ENCODE measurements at places on chromosomes 1 and 21.
A peak's percentile ranks its signal among the peaks of the same experiment; 100 is the strongest.

- DNase-seq, result no peak
- no peaks in the 10 kb centered on the region for H3K36me3 ChIP-seq
- H3K27me3 ChIP-seq, result no peaks in the 10 kb centered on the region
- peaks cover 16% of the 10 kb centered on the region for H3K4me1 ChIP-seq
- no peak within 1 kb of the TSS for H3K27ac ChIP-seq
These were observed at the start of gene CTSK for GRCh38 chr1:150808121-150808520. CTSK (minus strand) TSS chr1:150808260; CDS start chr1:150806805, 1,455 bp downstream.

- no peak overlapping the region for H3K27ac ChIP-seq
- DNase-seq, result no peak
- H3K4me3 ChIP-seq, result no peak overlapping the region
- H3K27me3 ChIP-seq, result no peaks in the 10 kb centered on the region
- H3K4me1 ChIP-seq, result peaks cover 9% of the 10 kb centered on the region
These were observed 15.6 kb downstream of the MR1 start for GRCh38 chr1:181049378-181049777.

GRCh38 chr1:89146721-89147120, 20.8 kb upstream of the GBP2 start:
- H3K4me3 ChIP-seq, result no peak overlapping the region
- H3K27ac ChIP-seq, result no peak overlapping the region
- H3K36me3 ChIP-seq, result peaks cover 2% of the 10 kb centered on the region
- peaks cover 3% of the 10 kb centered on the region for H3K4me1 ChIP-seq
- no peak for DNase-seq
- peaks cover 17% of the 10 kb centered on the region for H3K27me3 ChIP-seq

GRCh38 chr1:97989094-97989680, 68.4 kb upstream of the DPYD start:
- H3K27me3 ChIP-seq, result peaks cover 14% of the 10 kb centered on the region
- no peak overlapping the region for H3K27ac ChIP-seq
- H3K36me3 ChIP-seq, result no peaks in the 10 kb centered on the region

DNA sequence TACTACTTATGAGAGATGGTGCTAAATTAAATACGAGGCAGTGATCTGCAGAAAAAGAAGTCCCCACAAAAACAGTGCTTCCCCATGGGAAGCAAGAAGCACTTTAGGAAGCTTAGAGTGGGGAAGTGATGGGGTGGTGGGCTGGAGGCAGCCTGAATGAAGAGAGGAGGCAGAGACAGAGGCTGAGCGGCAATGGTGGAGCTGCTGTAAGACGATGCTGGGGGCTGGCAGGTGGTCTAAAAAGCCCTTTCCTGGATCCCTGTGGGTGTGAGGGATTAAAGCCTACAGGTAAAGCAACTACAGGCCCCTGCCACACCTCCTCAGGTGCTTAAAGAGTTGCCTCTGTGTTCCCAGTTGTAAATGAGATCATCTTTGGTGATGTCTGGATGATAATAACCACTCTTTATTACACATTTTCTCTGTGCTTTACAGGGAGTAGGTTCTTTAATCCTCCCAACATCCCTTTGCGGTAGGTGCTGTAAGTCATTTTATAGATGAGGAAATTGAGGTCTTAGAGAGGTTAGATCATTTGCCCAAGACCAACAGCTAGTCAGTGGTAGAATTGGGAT, 39.2 kb downstream of the CNN3 start:
- H3K27me3 ChIP-seq, result peaks cover 12% of the 10 kb centered on the region
- peaks cover 12% of the 10 kb centered on the region for H3K4me1 ChIP-seq
- H3K4me3 ChIP-seq, result no peak overlapping the region
- peaks cover 5% of the 10 kb centered on the region for H3K36me3 ChIP-seq
- no peak overlapping the region for H3K27ac ChIP-seq
- DNase-seq, result no peak

DNA sequence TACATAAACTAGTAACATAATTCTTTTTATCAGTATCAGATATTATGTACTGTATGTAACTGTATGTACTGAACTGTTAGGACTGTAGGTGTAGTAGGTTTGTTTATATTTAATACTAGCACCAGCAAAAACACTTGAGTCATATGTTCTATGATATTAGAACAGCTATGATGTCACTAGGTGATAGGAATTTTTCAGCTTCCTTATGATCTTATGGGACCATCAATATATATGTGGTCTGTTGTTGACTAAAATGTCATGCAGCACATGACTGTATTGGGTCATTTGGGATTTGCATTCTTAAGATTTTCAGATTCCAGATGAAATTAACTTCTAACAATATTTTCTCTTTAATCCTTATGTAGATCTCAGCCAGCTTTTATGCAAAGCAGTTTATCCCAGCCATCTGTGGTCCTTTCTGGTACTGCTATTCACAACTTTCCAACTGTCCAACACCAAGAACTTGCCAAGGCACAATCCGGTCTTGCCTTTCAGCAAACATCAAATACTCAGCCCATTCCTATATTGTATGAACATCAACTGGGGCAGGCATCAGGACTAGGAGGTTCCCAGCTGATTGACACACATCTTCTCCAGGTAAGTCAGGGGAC, 38.3 kb upstream of the MYOCOS start:
- H3K4me3 ChIP-seq, result no peak overlapping the region
- no peaks in the 10 kb centered on the region for H3K27me3 ChIP-seq
- peaks cover 11% of the 10 kb centered on the region for H3K4me1 ChIP-seq
- no peak for DNase-seq
- peak overlapping the region; percentile 27 for H3K27ac ChIP-seq

- H3K27ac ChIP-seq, result peak overlapping the region; percentile 34
- no peak overlapping the region for H3K4me3 ChIP-seq
- no peak for DNase-seq
- no peaks in the 10 kb centered on the region for H3K36me3 ChIP-seq
- H3K4me1 ChIP-seq, result no peaks in the 10 kb centered on the region
These were observed 40.0 kb upstream of the LRRC3 start for GRCh38 chr21:44415073-44416025.

DNA sequence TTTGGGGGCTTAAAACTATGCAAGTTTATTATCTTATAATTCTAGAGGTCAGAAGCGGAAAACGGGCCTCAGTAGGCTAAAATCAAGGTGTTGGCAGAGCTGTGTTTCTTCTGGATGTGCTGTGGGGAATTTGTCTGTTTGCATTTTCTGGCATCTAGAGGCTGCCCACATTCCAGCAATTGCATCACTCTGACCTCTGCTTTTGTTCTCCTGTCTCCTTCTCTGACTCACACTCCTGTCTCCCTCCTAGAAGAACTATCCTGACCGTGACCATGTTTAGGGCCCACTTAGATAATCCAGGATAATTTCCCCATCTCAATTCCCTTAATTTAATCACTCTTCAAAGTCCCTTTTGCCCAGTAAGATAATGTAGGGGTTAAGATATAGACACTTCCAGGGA, 127.4 kb upstream of the DEPDC1 start:
- no peaks in the 10 kb centered on the region for H3K4me1 ChIP-seq
- no peaks in the 10 kb centered on the region for H3K36me3 ChIP-seq
- no peaks in the 10 kb centered on the region for H3K27me3 ChIP-seq
- H3K27ac ChIP-seq, result no peak overlapping the region

DNA sequence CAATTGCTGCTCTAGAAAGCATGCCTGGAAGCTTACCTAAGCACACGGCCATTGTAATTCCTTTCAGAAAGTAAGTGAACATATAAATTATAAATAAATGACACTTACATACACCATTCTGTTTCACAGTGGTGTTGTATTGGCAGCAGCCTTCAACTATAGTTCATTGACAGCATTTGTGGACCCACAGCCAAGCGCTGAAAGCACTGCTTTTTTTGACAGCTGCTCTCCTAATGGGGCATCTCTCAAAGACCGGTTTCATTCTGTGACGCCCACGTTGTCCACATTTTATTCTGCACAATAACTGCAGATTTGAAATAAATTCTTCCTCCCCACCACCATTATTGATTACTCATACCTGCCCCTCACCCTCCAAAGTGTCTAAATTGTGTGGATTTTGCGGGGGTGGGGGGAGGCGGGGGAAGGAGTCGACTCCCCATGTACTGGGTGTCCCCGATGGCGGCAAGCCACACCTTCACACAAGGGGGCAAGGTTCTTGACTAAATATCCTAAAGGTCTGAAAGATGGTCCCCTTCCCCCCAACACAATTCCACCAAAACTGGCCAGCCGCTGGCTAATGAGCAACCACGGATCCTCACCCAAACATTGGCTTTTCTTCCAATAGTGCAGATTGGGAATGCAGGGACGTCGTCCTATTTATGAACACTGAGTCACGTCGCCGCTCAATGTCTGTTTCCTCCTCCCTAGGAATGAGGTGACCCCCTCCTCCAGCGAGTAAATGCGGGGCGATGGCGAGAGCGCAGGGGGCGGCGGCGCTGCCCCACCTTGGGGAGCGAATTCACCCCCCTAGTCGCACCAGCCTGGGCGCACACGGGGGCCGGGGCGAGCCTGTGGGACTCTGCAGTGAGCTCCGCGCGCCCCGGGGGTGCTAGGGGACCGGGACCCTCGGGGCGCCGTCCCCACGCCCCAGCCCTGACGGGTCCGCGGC, 960 bp downstream of the RCAN1 start:
- no peak for DNase-seq
- peaks cover 14% of the 10 kb centered on the region for H3K27me3 ChIP-seq
- H3K4me3 ChIP-seq, result peak overlapping the region; percentile 90
- no peak overlapping the region for H3K27ac ChIP-seq
- H3K36me3 ChIP-seq, result no peaks in the 10 kb centered on the region

DNA sequence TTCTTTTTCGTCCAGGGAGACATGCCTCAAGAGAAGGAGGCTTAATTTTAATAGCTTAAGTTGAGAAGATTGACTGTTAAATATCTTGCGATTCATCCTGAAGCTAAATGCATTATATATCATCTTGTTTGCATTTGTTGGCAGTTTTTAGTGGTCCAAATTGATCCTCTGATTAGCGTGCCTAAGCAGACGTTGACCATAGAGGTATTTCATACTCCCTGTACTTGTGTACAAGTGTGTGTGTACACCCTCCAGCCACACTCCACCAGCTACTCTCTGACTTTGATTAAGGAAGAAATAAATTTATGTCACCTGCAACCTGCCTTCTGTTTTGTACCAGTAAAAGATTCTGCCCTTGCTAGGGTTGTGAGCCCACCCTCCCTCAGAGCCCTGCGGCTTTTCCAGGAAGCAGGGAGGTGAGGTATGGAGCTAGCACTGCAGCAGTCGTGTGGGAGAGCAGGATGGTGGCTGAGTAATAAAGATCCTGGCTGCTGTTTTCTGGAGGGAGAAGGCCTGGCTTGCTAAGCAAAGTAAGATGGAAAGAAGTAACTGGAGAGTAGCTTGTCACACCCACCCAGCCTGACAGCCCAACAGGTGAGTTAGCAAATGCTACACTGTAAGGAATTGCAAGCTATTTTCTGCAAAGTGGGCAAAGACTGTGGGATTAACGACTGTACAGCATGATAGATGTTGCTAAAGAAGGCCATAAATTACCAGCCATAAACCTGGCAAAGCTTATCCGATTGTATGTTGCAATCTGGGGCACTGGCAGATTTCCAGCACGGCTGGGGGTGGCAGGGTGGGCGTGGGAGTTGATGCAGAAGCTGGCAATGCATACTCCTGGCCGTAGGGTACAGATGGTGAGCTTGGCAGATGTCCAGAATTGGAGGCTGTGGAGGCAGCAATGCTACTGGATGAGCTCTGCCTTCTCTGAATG, 170.2 kb downstream of the TNR start:
- H3K36me3 ChIP-seq, result no peaks in the 10 kb centered on the region
- H3K4me1 ChIP-seq, result no peaks in the 10 kb centered on the region
- no peak overlapping the region for H3K27ac ChIP-seq
- DNase-seq, result no peak
- peaks cover 48% of the 10 kb centered on the region for H3K27me3 ChIP-seq
- no peak overlapping the region for H3K4me3 ChIP-seq

DNA sequence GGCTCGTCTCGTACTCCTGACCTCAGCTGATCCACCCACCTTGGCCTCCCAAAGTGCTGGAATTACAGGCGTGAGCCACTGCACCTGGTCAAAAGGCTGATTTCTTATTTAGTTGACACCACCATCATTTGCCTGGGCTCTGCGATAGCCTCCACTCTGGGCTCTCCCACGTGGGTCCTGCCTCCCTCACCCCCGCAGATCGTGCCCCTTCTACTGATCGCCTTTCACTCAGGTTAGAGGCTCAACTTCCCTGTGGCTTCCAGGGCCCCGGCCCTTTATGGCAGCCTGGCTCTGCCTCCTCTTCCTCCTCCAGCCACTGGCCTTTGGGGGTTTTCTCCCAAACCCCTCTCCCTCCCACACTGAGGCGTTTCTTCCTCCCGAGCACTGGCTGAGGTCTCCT, 2.5 kb upstream of the MFAP2 start:
- peaks cover 13% of the 10 kb centered on the region for H3K4me1 ChIP-seq
- DNase-seq, result no peak
- no peak overlapping the region for H3K27ac ChIP-seq
- H3K4me3 ChIP-seq, result no peak overlapping the region
- H3K36me3 ChIP-seq, result peaks cover 5% of the 10 kb centered on the region

DNA sequence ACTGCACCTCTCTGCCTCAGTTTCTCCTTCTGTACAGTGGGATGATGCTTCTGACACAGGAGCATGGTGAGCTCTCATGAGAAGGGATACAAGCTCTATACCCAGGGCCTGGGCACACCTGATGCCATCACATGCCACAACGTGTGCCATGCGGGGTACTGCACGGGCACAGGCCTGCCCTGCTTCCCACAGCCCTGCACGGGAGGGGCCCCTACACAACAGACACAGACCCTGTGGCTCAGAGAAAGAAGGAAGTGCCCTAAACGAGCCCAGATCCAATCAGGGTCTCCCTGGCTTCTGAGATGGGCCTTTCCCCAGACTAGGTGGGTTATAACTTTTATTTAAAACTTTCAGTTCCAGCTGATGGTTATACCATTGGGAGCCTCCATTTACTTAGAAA, 24.6 kb downstream of the C2CD2 start:
- H3K4me3 ChIP-seq, result no peak overlapping the region
- peaks cover 20% of the 10 kb centered on the region for H3K4me1 ChIP-seq
- H3K27ac ChIP-seq, result no peak overlapping the region
- DNase-seq, result no peak
- peaks cover 23% of the 10 kb centered on the region for H3K27me3 ChIP-seq

DNA sequence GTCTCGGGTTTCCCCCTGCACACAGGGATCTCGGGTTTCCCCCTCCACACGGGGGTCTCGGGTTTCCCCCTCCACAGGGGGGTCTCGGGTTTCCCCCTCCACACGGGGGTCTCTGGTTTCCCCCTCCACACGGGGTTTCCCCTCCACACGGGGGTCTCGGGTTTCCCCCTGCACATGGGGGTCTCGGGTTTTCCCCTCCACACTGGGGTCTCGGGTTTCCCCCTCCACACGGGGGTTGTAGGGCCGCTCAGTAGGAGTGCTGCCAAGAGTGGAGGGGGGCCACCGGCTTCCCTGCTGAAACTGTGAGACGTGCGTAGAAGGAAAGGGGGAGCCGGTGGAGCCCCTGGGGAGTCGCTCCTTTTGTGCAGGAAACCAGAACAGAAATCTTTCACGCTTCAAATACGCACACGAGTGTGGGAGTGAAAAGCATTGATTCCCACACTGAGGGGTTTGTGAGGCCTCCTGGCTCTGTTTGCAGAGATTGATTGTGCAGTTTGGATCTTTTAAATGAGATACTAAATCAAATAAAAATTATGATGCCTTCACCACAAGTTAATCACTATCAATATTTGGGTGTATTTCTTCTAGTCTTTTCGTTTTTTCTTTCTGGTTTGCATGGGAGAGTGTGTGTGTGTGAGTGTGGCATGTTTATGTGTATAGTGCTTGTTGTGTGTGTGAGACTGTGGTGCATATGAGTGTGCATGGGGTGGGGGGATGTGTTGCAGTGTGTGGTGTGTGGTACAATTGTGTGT, 54.3 kb upstream of the TRAPPC10 start:
- H3K4me1 ChIP-seq, result peaks cover 8% of the 10 kb centered on the region
- H3K4me3 ChIP-seq, result no peak overlapping the region
- no peaks in the 10 kb centered on the region for H3K36me3 ChIP-seq
- no peaks in the 10 kb centered on the region for H3K27me3 ChIP-seq

- H3K4me3 ChIP-seq, result no peak overlapping the region
- H3K4me1 ChIP-seq, result peaks cover 5% of the 10 kb centered on the region
- H3K36me3 ChIP-seq, result peaks cover 2% of the 10 kb centered on the region
- H3K27me3 ChIP-seq, result no peaks in the 10 kb centered on the region
- no peak for DNase-seq
These were observed 975.2 kb upstream of the B3GALT2 start for GRCh38 chr1:194161591-194161990.

Data from T-helper 17 cell (primary cell).